ENCODE measurements at places on chromosomes 7 and 10.

DNA sequence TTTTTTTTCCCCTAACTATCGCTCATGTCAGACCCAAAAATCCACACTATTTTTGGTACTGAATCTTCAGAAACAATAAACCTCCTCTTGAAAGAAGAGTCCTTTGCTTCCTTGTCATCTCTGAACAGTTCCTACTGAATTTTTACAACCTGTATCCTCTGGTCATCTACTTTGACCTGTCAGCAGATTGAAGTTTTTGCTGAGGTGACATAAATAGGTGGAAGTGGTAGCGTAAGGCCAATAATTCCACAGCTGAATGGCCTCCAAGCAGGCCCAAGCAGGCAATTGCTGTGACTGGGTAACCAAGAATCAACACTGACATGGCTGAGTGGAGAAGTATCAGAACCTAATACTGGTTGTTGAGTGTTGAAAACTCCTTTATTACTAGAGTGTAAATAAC lies 117.4 kb upstream of the MAGI2 start:
- no peak for DNase-seq

DNA sequence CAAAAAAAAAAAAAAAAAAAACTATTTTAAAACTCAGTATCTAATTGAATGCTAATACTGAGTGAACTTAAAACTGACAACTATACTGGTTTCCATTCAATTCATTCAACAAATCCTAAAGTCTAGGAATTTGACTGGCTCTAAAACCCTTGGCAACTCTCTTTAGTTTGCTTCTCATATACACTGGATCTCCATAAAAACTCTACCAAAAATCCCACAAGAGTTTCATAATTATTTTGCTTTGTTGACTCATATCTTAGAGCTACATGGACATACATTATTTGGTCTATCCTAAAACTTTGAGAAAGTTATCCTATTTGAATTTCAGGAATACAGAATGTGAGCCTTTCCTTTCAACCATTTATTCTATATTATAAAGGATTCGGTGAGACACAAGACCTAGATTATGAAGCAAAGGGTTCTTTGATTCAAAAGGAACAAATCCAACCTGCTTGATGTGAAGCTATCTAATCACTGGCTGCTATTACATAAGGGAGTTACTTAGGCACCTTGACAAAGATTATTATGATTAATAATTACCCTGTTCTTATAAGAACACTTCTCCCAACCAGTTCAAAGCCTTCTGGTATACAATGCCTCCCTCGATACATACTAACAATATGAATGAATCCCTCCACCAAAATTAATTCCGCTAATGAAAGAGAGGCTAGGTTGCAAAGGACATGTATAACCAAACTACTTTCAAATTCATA lies 15.8 kb upstream of the KMT2E start:
- no peak for DNase-seq

DNA sequence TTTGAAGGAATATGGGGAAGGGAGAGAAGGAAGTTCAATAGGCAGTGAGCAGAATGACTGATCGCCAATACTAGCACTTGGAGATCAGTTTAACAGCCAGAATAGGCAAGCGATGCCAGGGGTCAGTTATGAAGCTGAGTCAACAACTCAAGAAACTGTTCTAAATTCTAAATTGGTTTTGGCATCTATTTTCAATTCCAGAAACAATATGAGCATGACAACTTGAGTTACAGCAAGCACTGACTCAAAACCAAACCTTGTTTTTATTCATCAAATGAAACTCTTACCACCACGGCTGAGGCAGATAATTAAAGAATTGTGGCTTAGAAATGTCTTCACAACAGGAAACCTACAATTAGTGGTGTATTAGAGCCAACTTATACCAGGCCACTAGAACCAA lies 180.5 kb upstream of the ASAH2 start:
- no peak for DNase-seq

DNA sequence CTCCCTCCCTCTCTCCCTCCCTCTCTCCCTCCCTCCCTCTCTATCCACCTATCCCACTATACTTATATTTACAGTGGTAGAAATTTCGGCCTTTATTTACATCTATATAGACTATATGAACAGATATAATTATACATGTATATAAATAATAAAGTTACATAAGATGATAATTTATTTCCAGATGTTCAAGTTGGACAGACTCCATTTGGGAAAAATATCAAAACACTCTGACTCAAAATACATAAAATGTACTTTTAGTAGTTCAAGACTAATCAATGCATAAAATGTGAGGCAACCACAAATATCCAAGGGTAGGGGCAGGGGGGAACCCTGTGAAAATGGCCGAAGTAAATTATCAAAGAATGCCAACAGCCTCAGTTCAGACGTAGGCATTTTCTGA lies 203.0 kb downstream of the FANK1 start:
- DNase-seq = no peak

DNA sequence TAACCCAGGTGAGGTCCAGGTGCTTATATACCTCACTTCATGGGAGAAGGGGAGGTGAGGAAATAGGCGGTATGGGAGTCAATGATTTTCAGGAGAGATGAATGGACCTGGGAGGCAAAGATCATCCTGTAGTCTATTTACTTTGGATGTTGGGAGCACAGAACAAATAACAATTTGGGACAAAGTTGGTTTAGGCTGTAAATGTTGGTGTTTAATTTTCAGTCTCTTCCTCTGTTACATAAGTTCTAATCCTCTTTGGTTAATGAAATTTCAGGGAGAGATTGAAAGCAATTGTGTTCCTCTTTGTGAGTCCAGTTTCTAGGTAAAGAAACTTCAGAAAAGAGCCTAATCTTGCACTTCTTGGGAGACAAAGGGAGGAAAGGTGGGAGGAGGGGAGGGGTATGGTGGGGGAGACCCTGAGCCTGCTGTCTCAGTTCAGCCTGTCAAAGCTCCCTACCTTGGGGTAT lies 46.9 kb downstream of the AKR1C4 start:
- DNase-seq = no peak

DNA sequence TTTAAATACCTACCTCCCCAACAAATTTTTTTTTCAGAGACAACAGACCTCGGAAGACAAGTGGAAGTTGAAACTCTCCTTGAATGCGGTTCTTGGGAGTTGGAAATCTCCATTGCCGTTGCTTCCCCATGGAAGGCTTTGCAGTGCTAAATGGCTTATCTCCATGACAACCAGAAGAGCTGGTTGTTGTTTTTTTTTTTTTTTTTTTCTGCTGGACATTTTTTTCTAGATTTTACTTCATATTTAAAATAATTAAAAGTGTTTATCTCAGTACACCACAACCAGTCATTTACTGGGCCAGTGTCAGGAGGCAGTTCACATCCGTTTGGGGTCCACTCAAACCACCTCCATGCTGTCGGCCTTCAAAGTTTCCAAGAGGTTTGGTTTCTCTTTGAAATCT lies 348.5 kb upstream of the PRKCQ start:
- DNase-seq = no peak

GRCh38 chr10:120949609-120950031 lies 98.5 kb downstream of the WDR11 start:
- no peak for DNase-seq

GRCh38 chr7:50717181-50717580 lies 65.5 kb downstream of the GRB10 start:
- no peak for DNase-seq

DNA sequence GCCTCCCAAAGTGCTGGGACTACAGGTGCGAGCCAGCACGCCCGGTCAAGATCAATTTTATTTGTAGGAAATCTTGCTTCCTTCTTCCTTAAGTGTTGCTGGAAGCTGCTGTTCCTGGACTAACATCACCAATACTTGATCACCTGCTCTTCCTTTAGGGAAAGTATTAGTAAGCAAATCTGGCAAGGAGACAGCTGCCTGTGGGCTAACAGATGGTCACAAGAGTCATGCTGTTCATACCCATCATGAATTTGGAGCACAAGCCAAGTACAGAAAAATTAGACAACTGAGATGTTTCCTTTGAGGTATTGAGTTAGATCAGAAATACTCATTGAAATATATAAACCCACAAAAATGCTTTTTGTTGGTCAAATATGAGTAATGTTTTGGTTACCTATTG lies 27.9 kb downstream of the BAIAP2L1 start:
- peak; percentile 28 for DNase-seq

DNA sequence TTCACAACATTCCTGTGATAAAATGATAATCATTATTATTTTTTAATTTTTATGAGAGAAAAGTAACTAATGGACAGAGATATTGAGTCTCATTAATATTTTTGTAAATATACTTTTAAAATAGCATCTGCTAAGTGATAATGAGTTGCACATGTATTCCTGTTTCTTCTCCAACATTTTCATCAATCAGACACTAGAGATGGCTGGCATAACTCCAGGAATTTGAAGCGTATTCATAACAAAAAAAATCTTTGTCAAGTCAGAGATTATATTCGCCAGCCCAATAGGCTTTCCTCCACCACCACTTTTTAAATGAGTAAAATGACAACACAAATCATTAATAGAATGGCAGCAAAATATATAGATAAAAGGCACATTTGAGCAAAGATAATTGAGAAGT lies 524.0 kb upstream of the KCND2 start:
- no peak for DNase-seq

GRCh38 chr10:76305930-76306615 lies 874.6 kb downstream of the LRMDA start:
- no peak for DNase-seq

DNA sequence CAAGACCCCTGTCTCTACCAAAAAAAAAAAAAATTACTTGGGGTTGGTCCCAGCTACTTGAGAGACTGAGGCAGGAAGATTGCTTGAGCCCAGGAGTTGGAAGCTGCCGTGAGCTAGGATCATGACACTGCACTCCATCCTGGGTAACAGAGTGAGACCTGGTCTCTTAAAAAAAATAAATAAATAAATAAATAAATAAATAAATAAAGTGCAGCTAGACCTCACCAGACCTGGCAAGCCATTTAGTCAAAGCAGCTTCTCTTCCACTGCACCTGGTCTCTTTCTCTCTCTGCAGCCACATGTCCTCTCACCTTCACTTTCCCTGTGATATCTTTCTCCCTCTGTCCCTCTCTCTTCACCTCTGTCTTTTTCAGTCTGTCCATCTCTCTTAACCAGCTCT lies 75.2 kb upstream of the CHCHD3 start:
- DNase-seq = no peak

DNA sequence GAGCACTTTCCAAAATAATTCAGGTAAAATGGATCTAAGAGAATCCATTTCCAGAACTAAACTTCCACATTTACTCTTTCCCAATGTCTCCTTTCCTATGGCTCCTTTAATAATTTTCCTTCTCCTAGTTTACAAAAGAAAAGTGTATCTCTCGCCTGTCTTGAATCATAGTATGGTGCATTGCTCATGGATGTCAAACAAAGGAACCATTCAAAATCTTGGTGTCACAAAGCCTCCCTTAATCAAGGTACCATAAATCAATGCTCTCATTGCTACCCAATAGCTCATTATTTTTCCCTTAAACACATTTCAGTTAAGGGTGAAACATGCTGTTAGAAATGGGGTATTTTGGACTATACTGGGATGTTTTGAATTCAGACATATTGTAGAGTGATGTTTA lies 57.6 kb upstream of the KCNMA1 start:
- DNase-seq = no peak

DNA sequence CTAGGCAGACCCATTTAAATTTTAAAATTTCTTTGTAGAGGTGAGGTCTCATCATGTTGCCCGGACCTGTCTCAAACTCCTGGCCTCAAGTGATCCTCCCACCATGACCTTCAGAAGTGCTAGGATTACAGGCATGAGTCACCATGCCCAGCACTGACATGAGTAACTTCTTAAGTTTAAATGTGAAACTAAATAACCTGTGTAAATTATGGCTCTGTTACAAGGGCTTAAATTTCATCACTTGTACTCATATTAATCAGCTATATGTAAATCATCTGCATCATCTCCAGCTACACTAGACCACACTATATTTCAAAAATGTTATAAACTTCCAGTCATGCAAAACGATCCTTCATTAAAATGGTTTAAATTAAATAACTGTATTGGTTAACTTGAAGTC lies 56.1 kb downstream of the ATAD1 start:
- no peak for DNase-seq

DNA sequence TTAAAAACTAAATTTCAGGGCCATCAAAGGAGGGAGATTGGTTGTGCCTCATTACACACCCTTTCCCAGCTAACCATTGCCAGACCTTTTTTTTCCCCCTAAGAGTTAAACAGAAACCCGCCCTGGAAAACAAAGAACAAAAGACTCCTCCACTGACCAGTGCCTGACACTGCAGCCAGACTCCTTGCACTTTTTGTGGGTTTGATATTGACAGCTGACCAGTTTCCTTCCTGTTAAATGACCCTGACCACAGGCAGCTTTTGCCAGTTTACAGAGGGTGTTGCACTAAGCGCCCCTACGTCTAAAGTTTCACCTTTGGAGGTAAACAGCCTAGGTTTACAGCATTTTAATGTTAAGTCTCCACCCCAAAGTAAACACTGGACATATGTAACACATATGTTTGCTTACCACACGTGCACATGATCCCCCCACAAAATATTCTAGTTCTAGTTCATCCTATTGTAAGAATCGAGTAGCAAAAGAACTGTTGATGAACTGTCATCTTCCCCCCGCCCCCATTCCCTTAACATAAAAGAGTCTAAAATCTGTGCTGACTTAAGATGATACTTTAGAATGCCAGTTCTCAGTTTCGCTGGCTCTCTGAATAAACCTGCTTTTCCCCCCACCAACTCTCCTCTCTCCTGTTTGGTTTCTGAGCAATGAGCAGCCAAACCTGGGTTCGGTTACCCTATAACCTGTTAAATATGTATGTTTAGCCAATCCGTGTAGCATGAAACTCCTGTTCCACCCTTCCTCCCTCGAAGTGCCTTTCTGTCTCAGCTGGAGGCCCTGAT lies 38.0 kb downstream of the FOXI2 start:
- DNase-seq = no peak

GRCh38 chr7:129227646-129228578 lies 3.1 kb downstream of the AHCYL2 start:
- no peak for DNase-seq

- no peak for DNase-seq
Measured at GRCh38 chr7:128830231-128831177, at the start of gene FLNC. TSS of gene FLNC (plus strand) at chr7:128830406. CDS start at chr7:128830638, 232 bp downstream.

- DNase-seq = no peak
Measured at GRCh38 chr7:122304996-122305421, 459 bp upstream of the FEZF1 start.

DNA sequence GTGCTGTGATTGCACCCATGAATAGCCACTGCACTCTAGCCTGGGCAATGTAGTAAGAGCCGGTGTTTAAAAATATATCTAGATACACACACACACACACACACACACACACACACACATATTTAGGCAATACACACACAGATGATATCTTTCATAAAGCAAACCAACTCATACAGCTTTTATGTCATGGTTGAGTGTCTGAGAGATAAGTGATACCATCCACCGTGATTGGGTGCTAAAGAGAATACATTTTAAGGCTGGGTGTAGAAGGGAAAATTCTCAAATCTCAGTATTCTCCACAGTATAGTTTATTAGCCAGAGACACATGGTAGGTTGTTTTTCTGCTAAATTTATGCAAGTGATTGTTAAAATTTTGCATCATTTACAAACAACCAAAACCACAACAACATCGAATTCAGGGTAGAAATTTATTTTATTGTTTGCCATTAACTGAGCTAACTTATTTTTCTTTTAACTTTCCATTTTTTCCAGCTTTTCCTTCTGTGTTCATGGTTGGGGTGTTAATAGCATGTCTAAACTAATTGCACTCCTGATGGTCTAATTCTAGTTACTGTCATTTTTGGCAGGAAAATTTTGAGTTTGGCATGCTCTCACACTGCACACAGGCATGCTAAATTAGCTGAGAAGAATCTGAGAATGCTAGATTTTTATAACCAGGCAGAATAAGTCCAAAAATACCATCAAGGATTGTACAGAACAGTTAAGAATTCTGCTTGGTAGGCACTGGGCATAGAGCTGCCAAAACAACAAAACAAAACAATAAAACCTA lies 57.9 kb upstream of the SYPL1 start:
- DNase-seq = no peak
